ENCODE measurements at places on chromosomes 3 and 15.

- no peak for DNase-seq
Observed at GRCh38 chr15:37140531-37141058, 40.2 kb upstream of the MEIS2 start.

DNA sequence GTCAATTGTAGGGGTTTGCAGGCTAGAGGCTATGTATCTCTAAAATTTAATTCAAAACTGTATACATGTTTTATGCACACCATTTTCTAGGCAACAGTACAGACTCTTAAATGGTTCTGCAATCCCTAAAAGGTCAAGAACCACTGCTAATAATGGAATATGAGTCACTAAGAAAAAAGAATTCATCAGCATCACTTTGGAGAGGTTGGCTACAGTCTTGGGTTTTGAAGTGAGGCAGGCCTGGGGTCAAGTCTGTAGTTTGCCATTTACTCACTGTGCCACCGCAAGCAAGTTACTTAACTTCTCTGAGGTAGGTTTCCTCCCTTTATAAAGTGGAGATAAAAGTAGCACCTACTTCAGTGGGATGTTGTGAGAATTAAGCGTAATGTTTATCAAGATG lies 33.7 kb downstream of the THRB start:
- no peak for DNase-seq

GRCh38 chr3:155889952-155890351 lies 19.5 kb downstream of the GMPS start:
- no peak for DNase-seq

DNA sequence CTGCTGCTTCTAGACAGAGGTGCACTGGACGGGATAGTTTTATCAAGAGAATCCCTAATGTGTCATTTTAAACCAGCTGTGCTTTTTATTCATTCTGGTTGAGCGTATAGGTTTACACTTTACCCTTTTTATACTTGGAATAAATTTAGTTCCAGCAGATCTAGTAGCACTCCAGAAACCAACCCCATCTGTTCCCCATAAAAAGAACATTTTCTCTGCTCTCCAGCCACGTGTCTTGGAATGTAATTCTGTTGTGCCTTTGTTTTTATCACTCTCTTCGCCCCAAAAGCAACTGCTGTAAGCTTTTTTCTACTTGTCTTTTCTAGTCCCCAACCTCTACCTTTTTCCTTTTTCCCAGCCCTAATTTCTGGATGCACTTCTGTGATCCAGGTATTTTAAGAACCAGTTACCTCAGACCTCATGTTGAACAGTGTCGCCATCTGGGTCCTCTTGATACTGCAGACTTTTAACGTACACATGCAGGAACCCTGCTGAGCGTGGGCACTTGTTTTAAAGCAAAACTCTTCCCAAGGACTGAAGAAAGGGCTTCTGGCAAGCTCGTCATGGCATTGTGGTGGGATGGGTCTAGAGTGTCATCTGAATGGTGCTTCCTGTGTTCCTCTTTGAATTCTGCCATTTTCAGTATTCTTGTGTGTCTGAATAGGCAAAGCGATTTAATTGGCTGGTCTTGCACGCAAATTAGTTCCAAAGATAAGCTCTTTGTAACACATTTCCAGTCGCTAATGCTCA lies 5.7 kb upstream of the EXOG start:
- DNase-seq, result no peak

- no peak for DNase-seq
Observed at GRCh38 chr3:29274667-29275066, 6.2 kb upstream of the RBMS3 start.

- no peak for DNase-seq
Observed at GRCh38 chr15:33218071-33218491, 23.6 kb upstream of the FMN1 start.

DNA sequence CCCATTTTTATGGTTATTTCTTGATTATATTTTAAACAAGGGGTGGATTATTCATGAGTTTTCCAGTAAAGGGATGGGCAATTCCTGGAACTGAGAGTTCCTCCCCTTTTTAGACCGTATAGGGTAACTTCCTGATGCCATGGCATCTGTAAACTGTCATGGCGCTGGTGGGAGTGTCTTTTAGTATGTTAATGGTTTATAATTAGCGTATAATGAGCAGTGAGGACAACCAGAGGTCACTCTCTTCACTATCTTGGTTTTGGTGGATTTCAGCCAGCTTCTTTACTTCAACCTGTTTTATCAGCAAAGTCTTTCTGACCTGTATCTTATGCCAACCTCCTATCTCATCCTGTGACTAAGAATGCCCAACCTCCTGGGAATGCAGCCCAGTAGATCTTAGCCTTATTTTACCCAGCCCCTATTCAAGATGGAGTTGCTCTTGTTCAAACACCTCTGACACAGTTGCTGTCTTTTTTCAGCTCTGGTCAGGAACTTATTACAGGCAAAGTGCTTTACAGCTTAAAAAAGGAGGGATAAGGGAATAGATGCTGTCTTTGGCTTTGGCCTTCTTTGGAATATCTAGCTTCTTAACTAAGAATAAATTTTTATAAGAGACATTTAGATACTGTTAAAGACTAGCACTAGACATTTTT lies 257.8 kb downstream of the CNTN4 start:
- no peak for DNase-seq

DNA sequence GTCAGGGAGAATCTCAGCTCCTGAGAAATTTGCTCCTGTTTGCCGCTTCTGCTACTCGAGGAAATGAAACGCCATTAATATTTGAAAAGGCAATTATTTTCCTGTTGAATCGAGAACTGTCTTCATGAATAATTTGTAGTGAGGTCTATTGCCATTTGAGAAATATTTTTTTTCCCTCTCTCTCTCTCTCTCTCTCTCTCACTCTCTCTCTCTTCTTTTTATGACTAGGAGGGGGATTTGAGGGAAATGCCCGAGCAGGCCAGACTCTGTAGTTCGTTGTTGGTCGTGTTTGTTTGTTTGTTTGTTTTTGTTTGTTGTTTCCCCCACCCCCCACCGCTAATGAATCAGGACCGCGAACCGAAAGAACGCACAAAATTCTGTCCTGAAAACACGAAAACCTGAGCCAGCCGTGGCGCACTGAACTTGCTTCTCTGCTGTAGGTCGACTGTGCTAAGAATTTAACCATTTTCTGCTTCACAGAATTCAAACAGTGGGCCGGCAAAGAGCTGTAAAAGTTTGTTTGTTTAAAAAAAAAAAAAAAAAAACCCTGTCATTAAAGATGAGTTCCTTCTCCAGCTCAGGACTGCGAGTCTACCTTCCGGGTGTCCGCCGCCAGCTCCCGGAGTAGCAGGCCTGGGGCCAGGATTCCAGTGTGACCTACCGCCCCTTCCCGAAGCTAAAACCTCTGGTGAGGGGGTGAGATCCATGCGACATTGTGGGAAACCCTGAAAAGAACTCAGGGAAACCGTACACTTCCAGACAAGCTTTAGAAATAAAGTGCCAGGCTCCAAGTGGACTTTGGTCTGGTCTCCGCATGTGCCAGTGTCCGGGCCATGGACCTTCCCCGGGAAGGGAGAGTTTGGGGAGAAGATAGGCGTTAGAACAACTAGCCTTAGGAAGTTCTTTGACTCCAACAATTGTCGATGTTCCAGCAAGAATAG lies 12.1 kb downstream of the ZIC4 start:
- DNase-seq, result no peak

DNA sequence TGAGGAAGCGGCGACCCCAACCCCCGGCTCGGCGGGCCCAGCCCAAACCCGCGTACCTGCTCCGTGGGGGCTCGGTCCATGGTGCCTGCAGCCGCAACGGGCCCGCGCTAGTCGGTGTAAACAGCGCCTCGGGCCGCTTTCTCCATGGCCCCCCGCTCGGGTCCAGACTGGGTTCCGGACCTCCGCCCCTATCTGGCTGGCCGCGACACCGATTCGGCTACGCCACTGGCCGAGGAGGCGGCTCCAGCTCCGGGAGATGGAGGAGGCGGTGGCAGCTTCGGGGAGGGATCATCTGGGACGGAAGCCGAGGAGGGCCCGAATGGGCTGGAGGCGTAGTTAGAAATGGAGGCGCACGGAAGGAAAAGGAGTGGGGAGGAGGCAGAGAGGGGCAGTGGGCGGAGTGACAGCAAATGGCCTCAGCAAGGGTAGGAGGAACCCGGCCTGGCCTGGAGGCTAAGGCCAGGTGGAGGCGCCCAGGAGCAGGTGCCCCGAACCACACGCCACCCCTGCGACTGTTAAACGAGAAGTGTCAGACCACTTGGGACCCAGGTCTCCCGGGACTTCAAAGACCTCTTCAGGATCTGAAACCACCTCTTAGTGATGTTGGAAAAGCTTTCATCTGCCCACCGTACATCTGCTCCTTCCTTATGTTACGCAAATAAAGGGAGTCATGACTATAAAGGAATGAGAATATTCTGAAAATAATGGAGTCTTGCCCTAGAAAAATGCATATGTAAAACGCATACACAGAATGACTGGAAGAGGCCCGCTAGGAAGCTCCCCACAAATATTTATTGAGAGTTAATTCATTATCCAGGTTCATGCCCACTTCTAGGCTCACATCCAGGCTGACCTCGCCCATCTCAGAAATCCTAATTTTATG lies at the start of gene SECISBP2L:
Gene SECISBP2L (minus strand): TSS at position 227 of the 883 bp plus-strand sequence. CDS start 147 bp downstream, at position 80.
- peak; percentile 72 for DNase-seq

Data from amniotic stem cell (primary cell).